Right renal cortex interstitium (tissue), 3 donors: ENCODE measurements at places on chromosomes 3 and 15. TPM values are rescaled to one million over a fixed set of nuclear protein-coding genes. Genes with fewer than 3 reads are reported as not detected.

DNA sequence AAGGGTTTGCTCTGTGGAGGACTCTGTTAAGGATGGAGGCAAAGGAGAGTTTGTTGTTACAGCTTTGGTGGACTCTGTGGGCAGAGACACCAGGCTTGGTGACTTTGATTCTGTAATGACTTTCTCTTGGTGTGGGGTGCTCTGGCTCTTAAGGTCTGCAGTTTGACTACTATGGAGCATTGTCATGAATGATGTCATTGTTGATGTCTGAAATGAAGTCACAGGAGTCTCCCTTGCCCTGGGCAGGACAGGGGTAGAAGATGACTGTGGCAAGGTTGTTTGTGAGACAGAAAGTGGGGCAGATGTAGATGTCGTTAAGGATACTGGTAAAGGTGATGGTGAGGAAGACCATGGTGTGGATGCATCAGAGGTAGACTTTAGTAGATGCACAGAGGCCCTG is 42.7 kb downstream of the HEG1 start:
- DNase-seq: no peak

DNA sequence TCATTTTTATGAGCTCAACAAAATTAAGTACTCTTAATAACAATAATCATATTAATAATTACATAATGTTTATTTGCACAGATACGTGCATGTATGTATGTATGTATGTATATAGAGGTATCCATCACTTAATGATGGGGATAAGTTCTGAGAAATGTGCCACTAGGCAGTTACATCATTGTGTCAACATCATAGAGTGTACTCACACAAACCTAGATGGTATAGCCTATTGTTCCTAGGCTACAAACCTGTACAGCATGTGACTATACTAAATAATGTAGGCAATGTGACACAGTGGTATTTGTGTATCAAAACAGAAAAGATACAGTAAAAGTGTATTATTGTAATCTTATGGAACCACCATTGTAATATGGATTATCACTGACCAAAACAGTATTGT is 874.7 kb upstream of the GBE1 start:
- no peak for DNase-seq

Gene PCOLCE2
- polyA plus RNA-seq: 4.2 TPM

DNA sequence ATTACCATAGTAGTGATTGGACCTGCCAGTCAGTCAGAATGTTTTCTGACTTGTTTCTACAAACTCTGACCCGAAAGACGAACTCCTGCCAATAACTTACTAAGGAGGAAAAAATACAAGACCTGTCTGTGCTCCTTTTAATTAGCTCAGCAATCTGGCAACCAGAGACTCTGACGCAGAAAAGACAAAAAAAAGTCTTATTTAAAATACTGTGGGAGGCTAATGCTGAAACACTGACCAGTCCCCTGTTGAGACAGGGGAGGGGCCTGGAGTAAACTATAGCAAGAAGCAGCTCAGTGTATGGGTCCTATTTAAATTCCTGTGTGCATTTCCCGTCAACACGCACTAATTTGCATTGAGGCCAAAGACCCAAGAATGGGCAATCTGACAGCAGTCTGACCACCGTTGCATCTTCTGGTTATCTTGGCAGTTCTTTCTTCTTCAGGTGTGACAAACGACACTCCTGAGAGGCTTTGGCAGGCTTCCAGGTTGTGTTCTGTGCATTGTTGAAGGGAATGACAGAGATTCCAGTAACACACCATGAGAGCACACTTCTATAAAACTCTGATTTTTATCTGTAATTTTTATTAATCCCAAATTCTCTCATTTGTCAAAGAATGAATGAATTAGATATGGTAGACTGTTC is 1114.3 kb downstream of the IGSF11 start:
- no peak for DNase-seq

- no peak for DNase-seq
Observed at GRCh38 chr15:96331945-96332636, 1.6 kb downstream of the NR2F2 start.

Gene P2RY13
- 1.8 TPM for polyA plus RNA-seq

DNA sequence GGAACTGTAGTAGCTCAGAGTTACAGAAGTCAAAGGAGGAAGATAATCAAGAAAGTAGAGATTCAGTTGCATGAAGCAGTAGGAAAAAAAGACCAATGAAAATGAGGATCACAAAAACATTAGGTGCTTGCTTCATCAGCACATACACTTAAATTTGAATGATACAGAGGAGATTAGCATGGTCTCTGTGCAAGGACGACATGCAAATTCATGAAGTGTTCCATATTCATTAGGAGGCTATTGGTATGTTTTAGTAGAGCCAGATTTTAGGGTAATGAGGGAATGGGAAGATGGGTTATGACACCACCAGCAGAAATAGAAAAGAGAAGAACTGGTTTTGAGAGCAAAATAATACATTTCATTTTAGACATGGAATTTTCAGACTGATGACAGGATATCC is 21.0 kb upstream of the TTC14 start:
- DNase-seq: no peak

Gene IL20RB
- 0.20 TPM for polyA plus RNA-seq
